Activated B cell treated with CpG ODN at 0.5 μM for 24 hours (primary cell): ENCODE measurements at places on chromosomes 4 and X. TPM values are rescaled to one million over a fixed set of nuclear protein-coding genes. Genes with fewer than 3 reads are reported as not detected.

GRCh38 chr4:1869530-1870327 is 1.5 kb upstream of the NSD2 start:
- no peaks in the 10 kb centered on the region for H3K36me3 ChIP-seq
- H3K27ac ChIP-seq = peak overlapping the region; percentile 91
- no peaks in the 10 kb centered on the region for H3K27me3 ChIP-seq
- no peak for DNase-seq
- H3K4me1 ChIP-seq = peaks cover 26% of the 10 kb centered on the region

GRCh38 chr4:141469392-141469791 is 167.0 kb upstream of the IL15 start:
- H3K27ac ChIP-seq = no peak overlapping the region
- H3K4me1 ChIP-seq = no peaks in the 10 kb centered on the region
- H3K27me3 ChIP-seq = no peaks in the 10 kb centered on the region
- H3K36me3 ChIP-seq = no peaks in the 10 kb centered on the region

GRCh38 chrX:71996826-71997225 is 86.2 kb downstream of the NHSL2 start:
- peaks cover 10% of the 10 kb centered on the region for H3K27me3 ChIP-seq
- no peak for DNase-seq
- peaks cover 4% of the 10 kb centered on the region for H3K4me1 ChIP-seq
- no peak overlapping the region for H3K27ac ChIP-seq
- no peak overlapping the region for H3K4me3 ChIP-seq
- H3K36me3 ChIP-seq = no peaks in the 10 kb centered on the region

- H3K4me3 ChIP-seq = no peak overlapping the region
- no peaks in the 10 kb centered on the region for H3K4me1 ChIP-seq
- no peaks in the 10 kb centered on the region for H3K36me3 ChIP-seq
- no peaks in the 10 kb centered on the region for H3K27me3 ChIP-seq
- no peak overlapping the region for H3K27ac ChIP-seq
These were observed 74.7 kb downstream of the HCCS start for GRCh38 chrX:11185861-11186260.

Gene BEND2
- total RNA-seq = not detected in 2 replicates

Gene PRDM8
- 9.0 and 11.6 TPM in 2 replicates for total RNA-seq

Gene HPGD
- 0.07 TPM in 1 of 2 replicates, not detected in the other for total RNA-seq

Gene FAM9B
- total RNA-seq = not detected in 2 replicates
